ENCODE measurements at places on chromosomes 12 and 14.

DNA sequence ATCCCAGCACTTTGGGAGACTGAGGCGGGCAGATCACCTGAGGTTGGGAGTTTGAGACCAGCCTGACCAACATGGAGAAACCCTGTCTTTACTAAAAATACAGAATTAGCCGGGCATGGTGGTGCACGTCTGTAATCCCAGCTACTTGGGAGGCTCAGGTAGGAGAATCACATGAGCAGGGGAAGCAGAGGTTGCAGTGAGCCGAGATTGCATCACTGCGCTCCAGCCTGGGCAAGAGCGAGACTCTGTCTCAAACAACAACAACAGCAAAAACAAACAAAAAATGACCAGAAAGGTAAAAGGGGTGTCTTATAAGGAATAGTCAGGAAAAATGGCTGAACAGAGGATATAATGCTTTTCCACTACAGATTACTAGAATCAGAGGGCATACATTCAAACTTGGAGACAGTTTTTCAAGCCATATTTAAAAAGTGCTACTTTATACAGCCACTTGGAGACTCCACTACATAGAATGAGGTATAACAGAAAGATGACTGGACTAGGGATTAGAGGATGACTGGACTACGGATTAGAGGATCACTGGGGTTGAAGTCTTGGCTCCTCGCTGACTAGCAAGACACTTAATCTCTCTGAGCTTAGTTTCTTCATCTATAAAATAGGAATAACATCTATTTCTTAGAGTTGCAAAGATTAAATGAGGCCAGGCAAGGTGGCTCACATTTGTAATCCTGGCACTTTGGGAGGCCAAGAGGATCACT lies 4.9 kb upstream of the CS start:
- DNase-seq, result no peak

- no peak for DNase-seq
Observed at GRCh38 chr14:77310026-77310425, 10.7 kb downstream of the POMT2 start.

DNA sequence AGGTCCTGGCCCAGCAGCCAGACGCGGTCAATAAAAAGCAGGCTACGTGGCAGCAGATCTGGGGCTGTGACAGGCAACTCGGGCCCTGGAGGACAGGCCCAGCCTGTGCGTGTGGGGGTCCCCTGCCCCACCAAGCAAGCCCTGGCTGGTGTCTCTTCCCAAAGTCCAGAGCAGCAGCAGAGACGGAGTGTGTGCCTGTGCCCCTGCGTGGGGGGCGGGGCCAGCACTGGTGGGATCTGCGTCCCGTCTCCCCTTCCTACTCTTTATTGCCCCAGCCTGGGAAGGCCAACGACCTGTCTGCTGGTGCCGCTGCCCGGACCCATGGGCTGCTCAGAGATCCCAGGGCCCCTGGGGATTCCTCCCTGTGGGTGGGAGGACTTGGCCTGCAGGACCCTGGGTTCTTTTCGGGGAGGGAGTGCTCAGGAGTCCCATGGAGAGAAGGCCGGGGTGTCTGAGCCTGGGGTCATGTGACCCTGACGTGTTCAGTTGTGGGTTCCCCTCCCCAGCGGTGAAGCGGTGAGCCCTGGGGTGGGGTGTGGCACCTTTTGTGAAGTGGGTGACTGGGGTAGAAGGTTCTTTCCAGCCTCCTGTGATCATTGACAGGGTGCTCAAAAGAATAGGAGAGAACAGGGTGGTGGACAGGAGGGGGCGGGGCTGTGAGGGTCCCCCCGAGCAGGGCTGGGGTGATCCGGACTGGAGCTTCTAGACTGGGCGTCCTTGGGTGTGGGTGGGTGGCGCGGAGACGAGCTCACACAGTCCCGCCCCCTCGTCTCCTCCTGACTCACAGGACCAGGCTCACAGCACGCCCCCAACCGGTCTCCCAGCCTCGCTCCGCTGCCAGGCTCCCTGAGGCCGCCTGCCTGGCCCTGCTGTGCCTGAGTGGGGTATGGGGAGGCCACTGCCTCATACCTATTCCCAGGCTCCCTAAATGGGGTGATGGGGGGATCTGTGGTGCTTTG lies 22.4 kb downstream of the ASPG start:
- no peak for DNase-seq

GRCh38 chr14:32509632-32510187 lies 180.6 kb downstream of the AKAP6 start:
- DNase-seq, result peak; percentile 97

DNA sequence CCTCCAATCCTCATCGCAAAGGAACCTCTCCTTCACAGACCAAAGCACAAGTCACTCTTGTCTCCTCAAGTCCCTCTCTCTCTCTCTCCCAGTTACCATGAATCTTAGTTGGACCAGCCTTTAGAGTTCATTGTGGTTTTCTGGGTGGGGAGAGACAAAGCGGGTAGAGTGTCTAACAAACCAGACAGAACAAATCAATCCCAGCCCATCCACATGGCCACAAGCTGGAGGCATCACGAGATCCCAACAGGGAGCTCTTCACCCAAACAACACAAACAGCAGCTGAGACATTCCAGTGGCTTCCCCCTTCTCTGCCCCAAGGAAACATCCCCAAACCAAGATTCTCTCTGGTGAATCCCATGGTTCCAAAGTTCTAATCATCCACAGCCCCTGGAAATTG lies 22.4 kb downstream of the ACTN1 start:
- peak; percentile 45 for DNase-seq

DNA sequence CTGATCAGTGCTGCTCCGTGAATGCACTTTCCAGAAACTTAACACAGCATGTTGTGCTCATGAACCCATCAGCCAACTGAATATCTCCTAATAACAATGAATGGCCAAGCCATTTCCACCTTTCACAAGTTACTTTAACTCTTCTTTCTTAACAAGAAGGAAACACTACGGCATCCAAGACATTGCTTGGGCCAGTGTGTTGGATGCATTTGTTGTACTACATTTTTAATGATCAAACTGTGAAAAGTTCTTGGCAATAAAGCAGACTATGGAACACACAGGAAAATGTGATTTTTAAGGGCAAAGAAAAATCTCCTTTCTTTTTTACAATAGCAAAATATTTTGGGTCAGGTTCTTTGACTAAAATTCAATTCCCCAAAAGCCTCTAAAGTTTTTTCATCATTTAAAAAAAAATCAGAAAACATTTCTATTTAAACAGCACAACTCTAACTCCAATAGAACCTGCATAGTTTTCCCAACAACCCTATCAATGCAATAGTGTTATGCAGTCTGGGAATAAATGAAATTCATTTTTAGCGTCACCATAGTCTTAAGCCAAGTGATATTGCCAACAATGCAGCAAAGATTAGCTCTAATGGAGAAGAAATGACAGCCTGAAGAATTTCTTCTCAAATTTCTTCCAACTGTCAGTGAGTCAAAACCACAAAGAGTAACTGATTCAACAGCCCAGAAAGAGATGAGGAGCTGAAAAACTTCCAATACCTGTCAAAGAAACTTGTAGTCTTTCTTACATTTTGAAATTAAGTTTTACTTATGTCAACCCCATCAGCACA lies 50.7 kb upstream of the PTPRR start:
- no peak for DNase-seq

DNA sequence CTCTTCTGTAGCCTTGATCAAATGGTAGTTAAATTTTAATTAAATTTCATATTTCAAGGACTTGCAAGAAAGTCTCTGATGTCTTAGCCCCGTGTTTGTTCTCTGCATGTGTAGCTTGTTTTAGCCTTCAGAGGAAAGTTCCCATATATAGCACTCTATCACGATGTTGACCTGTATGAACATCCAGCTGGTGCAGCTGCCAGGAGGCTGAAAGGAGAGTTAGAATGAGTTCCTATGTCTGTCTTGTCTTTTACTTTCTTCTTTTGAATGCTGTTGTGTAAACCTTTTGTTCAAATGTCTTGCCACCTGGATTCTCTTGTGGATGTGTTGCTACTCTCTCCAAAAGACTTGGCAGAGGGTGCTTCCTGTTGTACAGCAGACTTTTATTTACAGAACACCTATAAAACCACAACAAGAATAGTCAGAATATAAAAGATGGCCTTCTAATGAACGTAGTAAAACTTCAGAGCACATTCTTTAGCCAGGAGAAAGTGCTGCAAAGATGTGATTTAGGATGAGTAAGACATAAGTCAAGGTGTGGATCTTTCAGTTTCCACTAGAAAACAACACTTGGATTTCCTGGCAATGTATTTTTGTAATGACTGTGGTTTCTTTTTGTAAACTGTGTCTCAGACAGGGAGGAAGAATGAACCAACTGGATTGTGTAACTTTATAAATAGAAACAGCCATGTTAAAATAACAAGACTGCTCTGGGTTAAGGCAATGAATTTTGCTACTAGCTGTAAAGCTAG lies 17.2 kb downstream of the NAV3 start:
- DNase-seq, result peak; percentile 78

DNA sequence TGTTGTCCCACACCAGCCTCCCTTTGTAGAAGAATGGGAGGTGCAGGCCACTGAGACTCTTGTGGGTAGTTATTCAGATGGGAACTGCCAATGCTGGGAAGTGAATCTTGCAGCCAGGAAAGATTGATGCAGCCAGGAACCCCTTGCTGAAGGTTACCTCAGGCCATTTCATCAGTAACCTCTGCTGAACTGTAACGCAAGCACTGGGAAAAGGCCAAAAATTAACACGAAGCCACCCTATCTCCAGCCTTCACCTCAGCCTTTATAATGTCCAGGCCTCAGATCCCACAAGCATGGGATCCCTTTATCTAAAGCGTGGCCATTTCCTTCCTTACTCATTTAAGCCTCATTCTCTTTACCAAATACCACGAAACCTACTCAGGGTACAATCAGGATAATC lies 211.1 kb downstream of the SPTSSA start:
- DNase-seq, result no peak

GRCh38 chr14:102951799-102952198 lies 29.3 kb downstream of the AMN start:
- DNase-seq, result peak; percentile 46

- DNase-seq, result no peak
Observed at GRCh38 chr14:75497191-75497590, 25.1 kb upstream of the BATF start.

GRCh38 chr12:79737875-79738718 lies 47.3 kb upstream of the PAWR start:
- peak; percentile 29 for DNase-seq

- no peak for DNase-seq
Observed at GRCh38 chr12:93287149-93287548, 90.6 kb upstream of the NUDT4 start.

DNA sequence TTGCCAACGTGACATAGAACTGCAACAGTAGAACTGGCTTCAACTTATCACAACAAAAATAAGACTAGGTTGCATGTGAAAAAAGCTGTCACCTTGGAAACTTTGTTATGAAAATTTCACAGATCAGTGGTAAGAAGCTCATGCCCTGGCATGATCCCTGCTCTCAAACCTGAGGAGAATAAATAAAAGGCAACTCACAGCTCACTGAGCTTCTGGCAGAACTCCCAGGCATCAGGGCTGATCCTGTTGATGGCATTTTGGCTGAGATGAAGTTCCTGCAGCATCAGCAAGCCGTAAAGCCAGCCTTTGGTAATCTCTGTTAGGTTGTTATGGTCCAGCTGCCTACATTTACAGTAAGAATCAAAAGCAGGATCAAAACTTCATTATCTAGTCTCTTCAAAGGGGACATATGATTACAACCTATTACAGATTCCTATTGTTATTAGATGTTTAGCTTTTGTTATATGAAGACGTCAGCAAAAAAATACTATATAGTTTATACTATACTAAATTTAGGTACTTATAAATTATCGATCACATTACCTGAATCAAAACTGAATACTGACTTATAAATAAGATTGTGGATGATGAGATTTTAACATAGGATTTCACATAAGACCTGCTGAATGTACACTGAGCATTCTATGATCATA lies 32.0 kb downstream of the LRIG3 start:
- DNase-seq, result peak; percentile 49

DNA sequence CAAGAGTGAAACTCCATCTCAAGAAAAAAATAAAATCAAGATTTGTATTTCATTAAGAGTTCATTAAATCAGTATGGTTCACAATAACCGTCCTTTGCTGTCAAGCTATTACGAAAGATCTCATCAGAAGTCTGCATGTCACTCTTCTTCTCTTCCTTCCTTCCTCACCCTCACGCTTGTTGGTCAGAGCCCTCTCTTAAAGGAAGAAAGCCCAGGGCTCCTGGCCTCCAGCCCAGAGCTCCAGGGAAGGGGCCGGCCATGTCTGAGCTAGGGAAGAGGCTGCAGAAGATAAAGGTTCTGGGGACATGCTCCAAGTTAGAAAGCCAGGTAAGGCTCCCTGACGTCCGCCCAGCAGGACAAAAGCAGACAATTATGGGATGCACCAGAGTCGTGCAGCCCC lies 43.1 kb upstream of the DLK1 start:
- DNase-seq, result no peak

GRCh38 chr14:78737601-78738000 lies 567.4 kb downstream of the NRXN3 start:
- DNase-seq, result no peak

GRCh38 chr14:23033801-23034497 lies 751 bp downstream of the PSMB5 start:
- DNase-seq, result no peak

GRCh38 chr12:117359029-117359845 lies 2.2 kb downstream of the NOS1 start:
- DNase-seq, result no peak

- DNase-seq, result no peak
Observed at GRCh38 chr12:90712671-90713070, 242.3 kb downstream of the CCER1 start.

DNA sequence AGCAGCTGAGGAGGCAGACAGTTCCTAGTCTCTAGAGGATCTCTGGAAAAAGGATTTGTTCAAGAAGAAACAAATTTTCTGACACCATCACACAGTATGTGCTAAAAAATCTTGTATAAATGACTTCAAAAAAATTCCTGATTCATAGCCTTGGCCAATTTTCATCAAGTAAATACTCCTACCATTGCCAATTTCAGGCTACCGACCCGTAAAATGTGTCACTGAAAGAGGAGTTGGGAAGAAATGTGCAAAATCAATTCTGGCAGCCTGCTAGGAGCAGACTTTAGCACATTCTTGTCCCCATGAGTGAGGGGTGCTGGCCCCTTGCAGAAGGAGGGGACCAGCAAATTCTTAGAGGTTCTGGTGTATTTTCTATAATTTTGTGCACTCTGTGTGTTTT lies 109.4 kb downstream of the TMEM30B start:
- DNase-seq, result no peak

DNA sequence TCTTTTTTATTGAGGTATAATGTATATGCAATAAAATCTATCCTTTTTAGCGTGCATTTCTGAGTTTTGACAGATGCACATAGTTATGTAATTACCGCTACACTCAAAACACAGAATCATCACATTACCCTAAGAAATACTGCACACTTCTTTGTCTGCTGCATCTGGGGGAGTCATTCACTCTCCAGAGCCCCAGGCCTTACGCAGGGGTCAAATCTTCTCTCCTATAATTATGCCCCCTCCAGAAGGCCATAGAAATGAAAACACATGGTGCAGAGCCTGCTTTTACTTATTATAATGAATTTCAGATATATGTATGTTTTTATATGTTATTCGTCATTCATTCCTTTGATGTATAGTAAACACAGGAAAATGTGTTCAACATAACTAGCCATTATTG lies 296.5 kb upstream of the TMEM132C start:
- DNase-seq, result no peak

DNA sequence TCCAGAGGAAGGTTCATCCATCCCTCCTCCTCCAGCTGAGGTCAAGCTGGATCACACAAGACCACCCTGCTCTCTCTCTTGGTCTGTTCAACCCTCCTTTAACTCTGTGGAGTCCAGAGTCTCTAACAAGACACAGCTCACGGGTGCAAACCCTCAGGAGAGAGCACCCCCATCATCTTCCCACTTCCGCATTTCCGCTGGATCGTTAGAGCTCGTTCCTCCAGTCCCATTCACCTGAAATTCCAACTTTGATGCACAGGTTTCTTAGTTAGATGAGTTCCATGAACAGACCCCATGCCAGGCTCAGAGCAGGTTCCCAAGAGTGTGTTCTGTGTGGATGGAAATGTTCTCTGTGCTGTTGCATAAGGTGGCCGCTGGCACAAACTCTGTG lies 44.5 kb upstream of the P2RX7 start:
- DNase-seq, result no peak

Data from AG09309 (cell line).